ENCODE measurements at places on chromosomes 2 and 18.

DNA sequence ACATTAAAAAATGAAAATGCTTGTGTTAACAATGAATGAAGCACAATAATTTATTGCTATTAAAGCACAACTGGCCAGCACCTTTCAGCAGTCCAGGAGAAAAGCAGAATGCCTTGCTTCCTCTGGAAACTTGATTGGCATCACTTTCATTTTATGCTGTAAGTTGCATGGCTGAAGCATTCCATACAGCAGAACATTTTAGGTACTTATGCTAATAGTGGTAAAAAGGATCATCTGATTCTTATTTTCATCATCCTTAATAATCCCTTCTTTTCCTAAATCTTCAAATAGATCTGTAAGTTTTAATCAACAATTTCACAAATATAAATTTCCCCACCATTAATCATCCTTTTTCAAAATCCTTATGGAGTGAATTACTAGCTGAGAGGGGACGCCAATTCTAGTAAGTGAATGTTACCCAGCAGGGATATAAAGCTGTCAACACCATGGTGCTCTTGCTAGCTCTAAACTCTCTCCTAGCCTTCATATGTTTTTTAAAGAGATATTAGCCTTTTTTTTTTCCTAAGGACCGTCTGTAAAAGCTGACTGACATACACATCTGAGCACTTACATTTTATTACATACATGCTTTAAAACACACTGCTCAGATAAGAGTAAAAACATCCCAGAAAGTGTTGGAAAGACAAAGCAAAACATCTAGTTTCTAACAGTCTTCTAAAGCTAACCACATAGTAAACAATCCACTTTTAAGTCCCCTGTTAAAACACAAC lies 5.3 kb downstream of the SATB2 start:
- DNase-seq = no peak

DNA sequence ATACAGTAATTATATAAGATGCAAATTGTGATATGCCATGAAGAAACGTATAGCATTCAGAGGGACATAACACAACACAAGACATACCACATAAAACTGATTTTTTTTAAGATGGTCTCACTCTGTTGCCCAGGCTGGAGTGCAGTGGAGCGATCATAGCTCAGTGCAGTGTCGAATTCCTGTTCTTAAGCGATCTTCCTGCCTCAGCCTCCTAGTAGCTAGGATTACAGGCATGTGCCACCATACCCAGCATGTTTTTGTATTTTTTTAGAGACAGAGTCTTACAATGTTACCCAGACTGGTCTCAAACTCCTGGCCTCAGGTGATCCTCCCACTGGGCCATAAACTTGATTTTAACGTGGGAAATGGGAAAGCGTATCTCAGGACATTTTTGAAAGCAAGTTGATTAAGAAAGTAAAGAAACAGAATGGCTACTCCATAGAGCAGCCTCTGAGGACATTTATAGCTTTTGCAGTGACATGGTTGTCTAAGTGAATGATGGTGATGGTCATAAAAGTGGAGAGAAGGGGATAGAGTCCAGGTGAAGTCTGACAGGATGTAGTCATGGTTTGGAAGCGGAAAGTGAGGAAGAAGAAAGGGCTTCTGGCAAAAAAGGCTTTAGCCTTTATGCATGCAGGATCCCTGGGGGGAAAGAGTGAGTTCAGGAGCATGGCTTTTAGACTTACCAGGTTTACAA lies 2.4 kb downstream of the TSGA10 start:
- DNase-seq = no peak

DNA sequence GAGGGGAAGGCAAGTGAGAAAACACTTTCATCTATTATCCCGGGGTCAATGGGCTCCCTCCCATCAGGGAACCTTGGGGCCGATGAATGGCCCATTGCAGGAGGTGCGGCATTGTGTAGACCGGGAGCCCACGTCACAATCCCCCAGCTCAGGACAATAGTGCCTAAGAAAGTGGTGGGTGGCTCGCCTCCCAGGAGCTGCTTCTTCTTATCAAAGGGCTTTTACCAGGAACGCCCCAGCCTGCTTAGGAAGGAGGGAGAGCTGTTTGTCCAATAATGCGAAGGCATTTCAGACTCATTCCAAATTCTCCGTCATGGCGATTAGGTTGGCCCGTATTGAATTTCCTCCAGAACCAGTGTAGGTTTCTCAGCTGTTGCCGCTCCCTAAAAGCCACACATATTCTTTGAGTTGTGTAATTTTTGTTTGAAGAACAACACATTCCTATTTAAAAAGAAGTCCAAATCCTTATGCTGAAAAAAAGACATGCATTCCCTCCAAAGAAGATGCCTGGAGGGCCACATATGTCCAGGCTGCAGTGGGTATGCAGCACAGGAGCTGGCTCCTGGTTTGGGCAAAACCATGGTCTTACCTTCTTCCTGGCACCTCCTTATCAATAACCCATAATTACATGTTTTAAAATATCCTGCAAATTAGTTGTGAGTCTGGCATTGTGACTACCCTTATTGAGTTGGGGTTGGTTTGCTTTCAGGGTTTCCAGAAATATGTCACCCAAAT lies 264.7 kb downstream of the MYCN start:
- no peak for DNase-seq

DNA sequence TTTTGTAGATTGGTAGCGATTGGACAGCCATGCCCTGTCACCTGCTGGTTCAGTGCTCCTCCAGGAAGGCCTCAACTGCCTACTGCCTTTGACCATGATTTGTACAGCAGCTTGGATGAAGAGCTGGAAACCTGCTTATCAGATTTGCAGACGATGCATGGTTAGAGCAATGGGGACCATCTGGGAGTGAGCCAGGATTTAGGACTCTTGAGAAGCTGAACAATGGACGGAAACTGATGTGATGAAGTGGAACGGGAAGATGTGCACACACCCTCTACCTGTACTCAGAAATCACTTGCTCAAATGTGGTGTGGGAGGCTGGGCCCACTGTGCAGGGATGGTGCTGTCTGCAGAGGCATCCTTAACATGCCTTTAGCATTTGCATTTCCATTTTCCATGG lies 57.2 kb downstream of the NCK2 start:
- no peak for DNase-seq

DNA sequence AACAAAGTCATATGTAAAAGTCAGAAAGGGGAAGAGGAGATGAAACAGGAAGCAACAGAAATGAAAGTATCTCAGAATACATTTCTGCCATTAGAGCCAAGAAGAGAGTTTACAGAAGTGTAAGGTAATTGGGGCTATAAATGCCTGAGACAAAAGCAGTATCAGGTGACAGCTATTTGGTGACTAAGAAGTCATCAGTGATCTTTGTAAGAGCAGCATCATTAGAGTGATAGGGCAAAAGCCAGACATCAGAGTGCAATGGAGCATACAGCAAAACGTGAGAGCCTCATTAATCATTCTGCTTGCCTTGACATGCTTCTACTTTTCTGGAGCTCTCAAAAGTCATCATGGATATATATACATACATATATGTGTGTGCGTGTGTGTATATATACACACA lies 804.7 kb upstream of the PIK3C3 start:
- no peak for DNase-seq

GRCh38 chr2:60534892-60535684 lies 18.4 kb downstream of the BCL11A start:
- no peak for DNase-seq

GRCh38 chr2:85541753-85542457 lies 2.9 kb downstream of the MAT2A start:
- no peak for DNase-seq

- DNase-seq = no peak
These were observed 4.1 kb downstream of the BCL11A start for GRCh38 chr2:60549238-60549927.

DNA sequence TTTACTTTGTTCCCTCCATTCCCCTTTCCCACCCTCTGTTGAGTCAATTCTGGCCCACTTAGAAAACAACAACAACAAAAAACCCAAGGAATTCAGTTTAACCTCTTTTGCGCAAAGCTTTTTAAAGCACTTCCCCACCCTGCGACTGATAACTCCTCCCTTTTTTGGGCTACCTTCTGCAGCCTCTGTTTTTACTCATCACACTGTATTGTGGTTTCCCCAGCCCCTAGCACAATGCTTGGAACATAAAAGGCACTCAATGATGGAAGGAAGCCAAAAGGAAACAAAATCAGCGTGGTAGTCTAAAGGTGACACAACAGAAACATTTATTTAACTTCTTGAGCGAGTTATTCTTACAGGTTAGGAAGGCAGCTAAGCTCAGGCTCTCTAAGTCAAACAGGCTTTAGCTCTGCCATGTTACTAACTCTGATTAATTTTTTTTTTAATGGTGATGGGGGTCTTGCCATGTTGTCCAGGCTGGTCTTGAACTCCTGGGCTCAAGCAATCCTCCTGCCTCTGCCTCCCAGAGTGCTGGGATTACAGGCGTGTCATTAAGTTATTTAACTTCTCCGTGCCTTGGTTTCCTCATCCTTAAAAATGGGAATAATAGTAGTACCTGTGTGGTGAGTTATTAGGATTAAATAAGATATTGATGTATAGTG lies 1.3 kb downstream of the CEP68 start:
- peak; percentile 24 for DNase-seq

DNA sequence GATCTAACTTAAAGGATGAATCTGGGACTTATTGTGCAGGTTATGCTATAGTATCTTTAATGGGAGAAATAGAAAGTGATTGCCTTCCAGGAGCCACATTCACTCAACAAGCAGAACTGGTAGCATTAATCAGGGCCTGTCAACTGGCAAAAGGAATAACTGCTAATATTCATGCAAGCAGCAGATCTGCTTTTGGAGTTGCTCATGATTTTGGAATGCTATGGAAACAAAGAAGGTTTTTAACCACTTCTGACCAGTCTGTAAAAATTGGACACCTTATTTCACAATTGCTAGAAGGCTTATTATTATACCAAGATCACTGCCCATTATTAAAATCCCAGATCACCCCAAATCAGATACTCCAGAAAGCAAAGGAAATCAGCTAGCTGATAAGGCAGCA lies 200.4 kb downstream of the MREG start:
- DNase-seq = no peak

GRCh38 chr2:181421131-181421458 lies 36.1 kb upstream of the ITGA4 start:
- no peak for DNase-seq

- peak; percentile 4 for DNase-seq
These were observed 10.6 kb upstream of the MC5R start for GRCh38 chr18:13813271-13813849.

GRCh38 chr2:124325667-124326440 lies 300.8 kb downstream of the CNTNAP5 start:
- DNase-seq = no peak

- DNase-seq = no peak
These were observed 430.6 kb upstream of the ID2 start for GRCh38 chr2:8251291-8251690.

DNA sequence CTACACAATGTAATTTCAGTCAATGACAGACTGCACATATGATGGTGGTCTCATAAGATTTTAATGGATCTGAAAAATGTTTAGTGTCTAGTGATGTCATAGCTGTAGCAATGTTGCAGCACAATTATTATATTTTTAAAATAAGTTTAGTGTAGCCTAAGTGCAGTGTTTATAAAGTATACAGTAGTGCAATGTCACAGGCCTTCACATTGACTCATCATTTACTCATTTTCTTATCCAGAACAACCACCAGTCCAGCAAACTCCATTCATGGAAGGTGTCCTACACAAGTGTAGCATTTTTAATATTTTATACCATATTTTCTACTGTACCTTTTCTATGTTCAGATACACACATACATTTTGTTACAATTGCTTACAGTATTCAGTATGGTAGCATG lies 663.1 kb downstream of the ERBB4 start:
- no peak for DNase-seq

DNA sequence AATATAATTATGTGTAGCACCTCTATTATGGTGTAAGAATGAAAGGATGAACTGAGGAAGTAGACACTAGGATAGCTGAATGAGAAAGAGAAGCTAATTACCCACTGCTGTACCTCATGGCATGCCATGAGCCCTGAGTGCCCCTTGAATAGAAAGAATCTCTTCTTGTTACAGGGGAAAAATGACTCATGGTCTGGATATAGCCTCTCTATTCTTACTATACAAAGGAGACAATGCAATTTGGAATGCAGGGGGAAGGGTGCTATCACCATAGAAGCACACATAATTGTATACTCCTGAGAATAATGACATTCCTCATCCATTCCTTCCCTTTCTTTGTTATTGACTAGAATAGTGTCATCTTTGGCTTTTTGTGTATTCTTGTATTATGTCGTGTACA lies 385.2 kb downstream of the CDH7 start:
- DNase-seq = no peak
